ENCODE measurements at places on chromosomes 6 and 20.
A peak's percentile ranks its signal among the peaks of the same experiment; 100 is the strongest.

DNA sequence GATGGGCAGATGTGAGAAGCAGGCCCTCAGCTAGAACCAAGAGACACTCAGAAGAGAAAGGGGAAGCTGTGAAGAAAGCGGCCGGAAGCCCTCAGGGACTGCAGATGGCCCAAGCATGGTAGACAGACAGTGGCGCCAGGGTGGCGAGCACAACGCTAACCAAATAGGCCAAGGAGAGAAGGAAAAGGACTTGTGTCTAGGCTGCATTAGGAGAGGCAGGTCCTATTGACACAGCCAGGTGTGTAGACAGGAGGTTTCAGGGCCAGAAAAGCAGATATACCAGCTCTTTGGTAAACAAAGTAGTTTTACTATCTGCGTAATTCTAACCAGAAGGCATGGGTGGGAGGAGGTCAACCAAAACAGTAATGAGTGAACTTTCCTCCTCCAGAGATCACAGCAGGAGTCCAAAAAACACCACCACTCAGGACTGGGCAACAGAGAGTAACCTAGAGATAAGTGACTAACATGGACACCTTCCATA is 15.8 kb upstream of the MAP7 start:
- no peak for DNase-seq

GRCh38 chr20:30922129-30922528 is 335.3 kb upstream of the DEFB115 start:
- DNase-seq = no peak

- no peak for DNase-seq
Observed at GRCh38 chr6:82178077-82178758, 69.3 kb downstream of the IBTK start.

DNA sequence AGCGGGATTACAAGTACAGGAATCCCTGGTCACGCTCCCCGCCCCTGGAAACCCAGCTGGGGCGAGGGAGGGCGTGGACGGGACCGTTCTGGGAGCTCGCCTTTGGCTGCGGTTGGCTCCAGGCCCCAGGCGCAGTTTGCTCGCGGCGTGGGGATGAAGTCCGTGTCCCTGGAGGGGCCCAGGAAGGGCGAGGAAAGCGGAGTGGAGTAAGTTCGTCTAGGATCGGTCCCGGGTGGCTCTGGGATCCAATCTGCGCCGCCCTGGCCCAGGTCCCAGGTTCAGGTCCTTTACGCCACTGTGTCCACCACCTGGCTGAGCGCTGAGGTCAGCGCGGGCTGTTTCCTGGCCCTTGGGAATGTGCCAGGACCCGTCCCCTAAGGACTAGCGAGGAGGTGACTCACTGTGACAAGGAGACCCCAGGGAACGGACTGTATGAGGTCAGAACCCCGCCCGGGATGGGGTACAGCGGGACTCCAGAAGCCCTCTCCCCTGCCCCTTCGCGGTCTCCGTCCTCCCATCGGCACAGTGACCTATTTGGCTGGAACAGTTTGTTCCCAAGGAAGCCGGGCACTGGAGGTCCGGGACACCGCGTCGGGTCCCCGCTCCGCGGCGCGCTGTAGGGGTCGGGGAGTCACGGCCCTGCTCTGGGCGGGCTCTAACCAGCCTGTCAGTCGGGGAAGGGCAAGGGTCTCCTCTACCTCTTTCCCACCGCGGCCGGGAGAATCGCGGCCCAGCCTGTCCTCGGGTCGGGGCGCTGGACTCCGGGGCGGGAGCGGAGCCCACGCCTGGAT is 724 bp downstream of the CDKN1A start:
- peak; percentile 21 for DNase-seq

DNA sequence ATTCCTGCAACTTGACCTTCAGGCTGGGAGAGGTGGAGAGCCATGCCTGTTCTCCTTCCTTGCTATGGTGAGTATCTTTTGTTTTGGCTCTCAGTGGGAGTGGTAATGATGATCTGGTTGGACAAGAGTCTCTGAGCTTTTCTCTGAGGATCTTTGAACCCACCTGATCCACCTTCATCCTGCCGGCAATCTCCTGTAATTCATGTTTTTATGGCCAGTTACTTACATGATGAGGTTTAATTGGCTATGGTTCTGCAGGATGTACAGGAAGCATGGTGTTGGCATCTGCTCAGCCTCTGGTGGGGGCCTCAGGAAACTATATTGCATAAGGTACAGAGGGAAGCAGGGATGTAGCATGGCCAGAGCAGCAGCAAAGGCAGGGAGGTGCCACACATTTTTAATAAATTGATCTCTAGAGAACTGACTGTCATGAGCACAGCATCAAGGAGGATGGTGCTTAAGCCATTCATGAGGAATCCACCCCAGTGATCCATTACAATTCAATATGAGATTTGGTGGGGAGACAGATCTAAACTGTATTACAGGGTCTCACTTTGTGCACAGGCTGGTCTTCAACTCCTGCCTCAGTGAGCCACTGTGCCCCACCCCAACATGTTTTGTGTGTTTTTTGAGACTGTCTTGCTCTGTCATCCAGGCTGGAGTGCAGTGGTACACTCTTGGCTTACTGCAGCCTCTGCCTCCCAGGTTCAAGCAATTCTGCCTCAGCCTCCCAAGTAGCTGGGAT is 10.0 kb downstream of the HSPA1B start:
- DNase-seq = no peak

- DNase-seq = no peak
Observed at GRCh38 chr20:52402950-52403349, 211.4 kb upstream of the ZFP64 start.

DNA sequence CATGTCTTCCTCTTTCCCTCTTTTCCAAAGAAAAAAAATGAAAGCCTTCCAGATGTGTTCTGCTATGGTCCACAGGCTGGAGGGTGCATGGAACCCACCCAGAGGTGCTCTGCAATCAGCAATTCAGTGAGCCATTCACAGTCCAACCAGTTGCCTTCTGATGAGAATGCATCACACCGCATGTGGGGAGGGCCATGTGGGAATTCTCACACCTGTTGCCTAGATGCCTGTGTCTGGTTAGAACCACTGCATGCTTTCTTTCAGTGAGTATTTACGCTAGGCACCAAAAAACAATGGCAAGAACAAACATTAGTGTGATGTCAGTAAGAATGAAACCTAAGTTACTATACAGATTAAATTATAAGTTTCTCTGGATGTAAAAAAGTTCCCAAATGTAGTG is 311.6 kb upstream of the CDYL start:
- DNase-seq = no peak

GRCh38 chr6:116876107-116876506 is 935 bp upstream of the RFX6 start:
- DNase-seq = no peak

GRCh38 chr6:142605922-142606485 is 304.2 kb downstream of the ADGRG6 start:
- DNase-seq = no peak

- DNase-seq = no peak
Observed at GRCh38 chr6:45664707-45665106, 287.0 kb upstream of the SUPT3H start.

- no peak for DNase-seq
Observed at GRCh38 chr20:30485331-30486102, 771.9 kb upstream of the DEFB115 start.

DNA sequence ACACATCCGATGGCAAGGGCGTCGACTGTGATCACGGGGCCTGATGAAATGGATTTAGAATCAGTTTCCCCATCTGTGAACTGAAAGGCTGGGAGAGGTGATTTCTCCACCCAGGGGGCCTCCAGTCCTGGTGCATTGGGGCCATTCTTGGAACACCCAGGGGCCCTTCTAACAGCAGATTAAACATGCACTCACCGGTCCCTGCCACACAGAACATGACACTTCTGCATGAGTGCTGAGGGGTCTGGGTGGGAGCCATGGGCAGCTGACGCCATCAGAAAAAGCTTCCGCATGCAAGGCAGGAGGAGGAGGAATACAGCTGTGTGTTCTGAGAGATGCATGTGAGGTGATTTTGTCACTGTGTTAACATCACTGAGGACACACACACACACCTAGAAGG is 26.8 kb downstream of the DLL1 start:
- no peak for DNase-seq

DNA sequence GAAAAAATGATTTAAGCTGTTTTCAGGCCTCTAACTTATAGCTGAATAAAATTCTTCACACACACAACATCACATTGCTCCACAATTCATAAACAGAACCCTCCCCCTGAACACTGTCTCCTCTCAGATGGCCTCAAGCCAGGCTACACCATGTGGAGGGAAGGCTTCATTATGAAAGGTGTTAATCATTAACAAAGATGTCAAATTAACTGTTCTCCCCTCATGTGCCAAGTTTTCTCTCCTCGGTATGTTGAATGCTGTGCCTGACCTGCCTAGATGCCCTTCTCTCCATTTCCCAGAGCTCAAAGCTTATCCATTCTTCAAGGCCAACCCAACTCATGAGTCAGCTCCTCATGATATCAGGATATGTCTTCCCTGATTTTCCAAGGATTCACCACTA is 210.4 kb downstream of the GMDS start:
- DNase-seq = no peak

GRCh38 chr6:41071501-41071922 is 644 bp downstream of the OARD1 start:
- no peak for DNase-seq

- no peak for DNase-seq
Observed at GRCh38 chr6:144352331-144352730, 67.2 kb downstream of the UTRN start.

DNA sequence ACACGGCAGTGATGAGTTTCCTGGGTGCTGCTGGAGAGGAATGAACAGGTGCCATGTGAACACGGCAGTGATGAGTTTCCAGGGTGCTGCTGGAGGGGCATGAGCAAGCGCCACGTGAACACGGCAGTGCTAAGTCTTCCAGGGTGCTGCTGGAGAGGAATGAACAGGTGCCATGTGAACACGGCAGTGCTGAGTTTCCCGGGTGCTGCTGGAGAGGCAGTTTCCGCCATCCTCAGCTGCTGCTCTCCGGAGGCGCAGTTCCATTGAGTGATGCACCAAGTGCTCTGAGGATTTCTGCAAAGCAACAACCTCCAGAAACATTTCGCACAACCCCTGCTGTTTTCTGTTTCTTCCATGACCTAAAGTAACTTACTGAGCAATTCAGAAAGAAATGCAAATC is 155.4 kb downstream of the SMOC2 start:
- no peak for DNase-seq

DNA sequence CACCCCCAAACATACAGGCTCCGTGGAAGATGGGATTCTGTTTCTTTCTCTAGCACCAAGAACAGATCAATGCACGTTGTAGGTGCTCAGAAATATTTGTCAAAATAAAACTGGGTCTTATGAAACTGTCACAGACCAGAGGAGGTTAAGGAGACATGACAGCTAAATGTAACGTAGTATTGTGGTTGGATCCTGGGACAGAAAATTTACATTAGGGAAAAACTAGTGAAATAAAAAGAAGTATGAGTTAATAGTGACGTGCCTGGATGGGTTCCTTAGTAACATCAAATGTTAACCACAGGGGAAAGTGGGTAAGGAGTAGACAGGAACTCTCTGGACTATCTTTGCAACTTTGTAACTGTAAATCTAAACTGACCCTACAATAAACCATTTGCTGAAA is 31.5 kb downstream of the NOL4L start:
- DNase-seq = no peak

DNA sequence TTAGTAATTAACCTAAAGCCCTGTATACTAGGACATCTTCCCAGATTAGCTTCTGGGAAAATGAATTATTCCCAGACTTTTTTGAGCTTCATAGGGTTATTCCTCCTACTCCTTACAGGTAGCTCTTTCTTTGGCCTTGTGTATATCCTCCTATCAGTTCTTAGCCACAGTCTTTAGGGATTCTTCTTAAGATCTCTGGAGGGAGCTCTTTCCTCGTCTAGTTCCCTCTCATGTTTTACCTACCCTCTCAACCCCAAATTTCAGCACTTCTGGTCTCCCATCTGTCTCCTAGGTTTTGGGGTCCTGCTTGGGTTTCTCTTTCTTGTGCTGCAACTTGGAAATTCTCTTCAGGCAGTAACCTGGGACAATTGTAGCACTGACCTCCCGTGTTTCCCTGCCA is 46.4 kb upstream of the SLC35B3 start:
- no peak for DNase-seq

DNA sequence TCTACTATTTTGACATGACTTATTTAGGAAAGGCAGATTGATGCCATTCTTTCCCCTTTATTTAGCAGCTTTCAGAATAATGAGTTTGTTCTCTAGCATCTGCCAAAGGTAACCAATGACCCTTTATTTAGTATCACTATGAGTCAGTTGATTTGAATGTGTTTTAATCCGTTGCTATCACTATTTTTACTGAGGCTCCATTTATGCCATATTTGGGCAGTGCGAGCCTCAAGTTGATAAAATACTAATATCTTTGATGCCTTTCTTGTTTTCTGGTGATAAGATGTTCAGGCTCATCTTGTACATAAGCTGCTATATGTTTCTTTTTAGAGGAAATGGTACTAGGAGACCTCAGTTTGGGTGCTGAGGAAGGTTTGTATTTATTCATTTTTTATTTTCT is 15.6 kb upstream of the NOTCH4 start:
- DNase-seq = no peak

GRCh38 chr20:41287327-41287726 is 30.2 kb downstream of the ZHX3 start:
- DNase-seq = no peak

GRCh38 chr6:90098627-90099026 is 198.0 kb downstream of the BACH2 start:
- no peak for DNase-seq

- no peak for DNase-seq
Observed at GRCh38 chr20:34559311-34560140, 1.0 kb downstream of the MAP1LC3A start.

GRCh38 chr6:34310817-34311216 is 62.0 kb upstream of the SMIM29 start:
- DNase-seq = no peak

DNA sequence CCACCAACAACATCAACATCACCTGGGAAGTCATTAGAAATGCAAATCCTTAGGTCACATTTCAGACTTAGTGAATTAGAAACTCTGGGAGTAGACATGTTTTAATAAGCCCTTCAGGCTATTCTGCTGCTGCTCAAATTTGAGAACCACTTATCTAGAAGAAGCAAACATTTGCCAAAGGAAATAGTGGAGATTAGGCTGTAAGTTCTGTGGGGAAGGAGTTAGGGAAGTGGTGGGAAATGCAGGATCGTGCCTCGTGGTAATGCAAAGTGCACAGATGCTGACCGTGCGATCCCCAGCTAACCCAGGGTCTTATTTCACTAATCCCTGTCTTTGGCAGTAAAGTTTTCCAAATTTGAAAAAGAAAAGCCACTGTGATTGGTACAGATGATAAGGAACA is 328.5 kb downstream of the EPM2A start:
- no peak for DNase-seq

- DNase-seq = no peak
Observed at GRCh38 chr6:135722679-135723078, 128.8 kb upstream of the PDE7B start.

- no peak for DNase-seq
Observed at GRCh38 chr6:108442770-108443520, 117.8 kb upstream of the FOXO3 start.

- DNase-seq = no peak
Observed at GRCh38 chr6:151681433-151682059, 125.9 kb upstream of the ESR1 start.

DNA sequence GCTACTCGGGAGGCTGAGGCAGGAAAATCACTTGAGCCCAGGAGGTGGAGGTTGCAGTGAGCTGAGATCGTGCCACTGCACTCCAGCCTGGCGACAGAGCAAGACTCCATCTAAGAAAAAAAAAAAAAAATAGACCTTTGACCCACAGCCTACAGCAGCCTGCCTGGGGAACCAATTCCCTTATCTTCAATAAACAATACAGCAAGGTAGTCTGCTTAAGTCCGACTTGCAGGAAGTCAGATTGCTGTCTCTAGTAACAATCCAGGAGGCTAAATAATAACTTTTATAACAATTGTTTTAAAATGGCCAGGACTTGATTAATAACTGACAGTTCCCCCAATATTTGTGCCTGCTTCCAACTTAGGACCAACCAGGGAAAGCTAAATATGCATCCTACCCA is 13.3 kb upstream of the HLA-DRA start:
- DNase-seq = no peak
